ENCODE measurements at places on chromosomes 1 and 21. TPM values are rescaled to one million over a fixed set of nuclear protein-coding genes. Genes with fewer than 3 reads are reported as not detected.

The FMO2 gene
- 44.8 TPM for total RNA-seq

The KISS1 gene
- not detected for total RNA-seq

The LRRC38 gene
- not detected for total RNA-seq

The RNU1-3 gene
- total RNA-seq, result 3,134 TPM

The ASCL5 gene
- 0.25 TPM for total RNA-seq

The RAB25 gene
- total RNA-seq, result 62.7 TPM

The TP53BP2 gene
- 60.7 TPM for total RNA-seq

The BTBD8 gene
- 14.1 TPM for total RNA-seq

The SRP9 gene
- total RNA-seq, result 192 TPM

The CFAP57 gene
- 10.4 TPM for total RNA-seq

The IL19 gene
- total RNA-seq, result 0.12 TPM

The GBP3 gene
- total RNA-seq, result 34.9 TPM

The VCAM1 gene
- 8.0 TPM for total RNA-seq

The ANGPTL1 gene
- total RNA-seq, result 24.3 TPM

The FNDC10 gene
- total RNA-seq, result 12.8 TPM

The TNNT2 gene
- total RNA-seq, result 6.8 TPM

The HAPLN2 gene
- 0.18 TPM for total RNA-seq
